ENCODE measurements at places on chromosomes 6 and 20. TPM values are rescaled to one million over a fixed set of nuclear protein-coding genes. Genes with fewer than 3 reads are reported as not detected.

DNA sequence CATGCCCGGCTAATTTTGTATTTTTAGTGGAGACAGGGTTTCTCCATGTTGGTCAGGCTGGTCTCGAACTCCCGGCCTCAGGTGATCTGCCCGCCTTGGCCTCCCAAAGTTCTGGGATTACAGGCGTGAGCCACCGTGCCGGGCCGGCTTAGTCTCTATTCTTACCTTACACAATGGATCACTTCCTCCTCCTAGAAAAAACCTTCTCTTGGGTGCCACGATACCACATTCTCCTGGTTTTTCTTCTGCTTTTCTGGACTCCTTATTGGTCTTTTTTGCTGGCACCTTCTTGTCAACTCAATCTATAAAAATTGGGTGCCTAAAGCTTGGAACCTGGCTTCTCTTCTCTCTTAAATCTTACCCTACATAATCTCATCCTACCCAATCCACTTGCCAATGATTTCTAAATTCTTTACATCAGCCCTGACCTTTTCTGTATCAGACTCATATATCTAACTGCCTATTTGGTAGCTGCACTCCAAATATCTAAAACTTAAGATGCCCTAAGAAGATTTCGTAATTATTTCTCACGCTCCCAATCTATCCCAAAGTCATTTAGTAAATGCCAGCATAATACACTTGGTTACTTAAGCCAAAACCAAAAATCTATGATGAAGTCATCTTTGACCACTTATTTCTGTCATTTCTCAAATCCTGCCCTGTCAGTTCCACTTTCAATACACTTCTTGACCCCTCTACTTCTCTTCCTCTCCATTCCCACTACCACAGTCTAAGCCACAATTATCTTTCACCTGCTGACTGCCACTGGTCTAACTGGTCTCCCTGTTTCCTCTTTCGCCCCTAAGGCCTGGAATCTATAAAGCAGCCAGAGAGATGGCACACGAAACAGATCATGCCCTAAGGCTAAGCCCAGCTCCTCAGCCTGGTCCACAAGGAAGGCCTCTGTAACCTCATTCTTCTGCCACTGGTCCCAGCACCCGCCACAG is 43.2 kb downstream of the ELMO2 start:
- no peak for DNase-seq
- H3K36me3 ChIP-seq: peaks cover 4% of the 10 kb centered on the region
- H3K27ac ChIP-seq: peak overlapping the region; percentile 94
- peak overlapping the region; percentile 90 for H3K4me3 ChIP-seq
- peaks cover 8% of the 10 kb centered on the region for H3K4me1 ChIP-seq

- H3K27ac ChIP-seq: no peak overlapping the region
- H3K27me3 ChIP-seq: no peaks in the 10 kb centered on the region
- no peak for DNase-seq
- peaks cover 7% of the 10 kb centered on the region for H3K36me3 ChIP-seq
- H3K4me1 ChIP-seq: no peaks in the 10 kb centered on the region
Observed at GRCh38 chr6:15511248-15512125, 151.3 kb downstream of the DTNBP1 start.

DNA sequence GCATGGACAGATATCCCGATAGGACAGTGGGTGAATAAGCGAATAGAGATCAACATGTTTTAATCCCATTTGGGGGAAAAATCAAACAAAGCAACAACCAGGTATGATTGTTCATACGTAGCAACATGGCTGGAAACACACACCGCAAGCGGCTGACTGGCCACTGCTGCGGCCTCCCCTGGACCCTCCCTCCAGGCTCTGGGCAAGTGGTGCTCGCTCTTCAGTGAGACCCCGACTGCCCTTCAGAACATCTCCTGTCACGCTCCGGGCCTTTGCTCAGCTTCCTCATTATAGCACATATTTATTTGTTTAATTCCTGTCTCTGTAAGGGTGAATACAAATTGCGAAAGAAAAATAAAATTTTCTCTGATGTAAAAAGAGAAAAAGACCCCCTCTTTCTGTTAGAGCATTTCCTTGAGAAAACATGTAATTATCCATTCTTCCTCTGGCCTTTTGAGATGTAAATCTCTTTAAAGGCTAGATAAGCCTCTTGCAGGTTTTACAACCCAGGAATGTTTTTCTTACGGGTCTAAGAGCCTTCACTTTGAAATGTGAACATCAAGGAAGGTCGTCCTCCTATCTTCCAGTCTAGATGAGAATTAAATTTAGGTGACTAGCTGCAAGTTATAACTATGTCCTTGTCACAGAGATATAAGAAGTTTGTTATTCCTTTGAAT is 11.0 kb upstream of the FAM210B start:
- H3K4me3 ChIP-seq: no peak overlapping the region
- no peak for DNase-seq
- H3K4me1 ChIP-seq: no peaks in the 10 kb centered on the region
- peaks cover 11% of the 10 kb centered on the region for H3K27me3 ChIP-seq
- H3K36me3 ChIP-seq: no peaks in the 10 kb centered on the region

GRCh38 chr6:3532296-3532916 is 75.6 kb upstream of the SLC22A23 start:
- no peak for DNase-seq
- H3K27me3 ChIP-seq: peaks cover 18% of the 10 kb centered on the region
- H3K4me3 ChIP-seq: no peak overlapping the region
- H3K36me3 ChIP-seq: no peaks in the 10 kb centered on the region

GRCh38 chr6:106220485-106220884 is 105.1 kb downstream of the ATG5 start:
- DNase-seq: no peak
- H3K4me3 ChIP-seq: no peak overlapping the region
- H3K4me1 ChIP-seq: no peaks in the 10 kb centered on the region
- no peak overlapping the region for H3K27ac ChIP-seq
- no peaks in the 10 kb centered on the region for H3K36me3 ChIP-seq

DNA sequence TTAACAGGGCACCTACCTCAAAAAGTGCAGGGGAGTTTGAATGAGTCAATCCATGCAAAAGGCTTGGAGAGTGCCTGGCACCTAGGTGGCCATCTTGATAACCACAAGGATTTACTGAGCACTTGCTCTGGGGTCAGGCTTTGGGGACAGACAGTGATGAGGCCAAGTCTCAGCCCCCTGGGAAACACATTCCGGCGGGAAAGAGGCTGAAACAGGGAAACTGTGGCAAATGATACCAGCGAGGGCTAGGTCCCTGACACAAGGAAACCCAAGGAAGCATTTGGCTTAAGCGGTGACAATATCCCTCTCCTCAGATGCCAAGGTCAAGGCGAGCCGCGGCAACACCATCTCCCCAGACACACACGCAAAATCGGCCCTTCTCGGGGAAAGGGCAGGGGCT is 527 bp upstream of the DOK5 start:
- peak; percentile 20 for DNase-seq
- H3K36me3 ChIP-seq: no peaks in the 10 kb centered on the region

- no peaks in the 10 kb centered on the region for H3K4me1 ChIP-seq
- no peak overlapping the region for H3K27ac ChIP-seq
- no peaks in the 10 kb centered on the region for H3K27me3 ChIP-seq
- no peaks in the 10 kb centered on the region for H3K36me3 ChIP-seq
- no peak overlapping the region for H3K4me3 ChIP-seq
Observed at GRCh38 chr6:46137387-46137786, 7.6 kb downstream of the ENPP4 start.

DNA sequence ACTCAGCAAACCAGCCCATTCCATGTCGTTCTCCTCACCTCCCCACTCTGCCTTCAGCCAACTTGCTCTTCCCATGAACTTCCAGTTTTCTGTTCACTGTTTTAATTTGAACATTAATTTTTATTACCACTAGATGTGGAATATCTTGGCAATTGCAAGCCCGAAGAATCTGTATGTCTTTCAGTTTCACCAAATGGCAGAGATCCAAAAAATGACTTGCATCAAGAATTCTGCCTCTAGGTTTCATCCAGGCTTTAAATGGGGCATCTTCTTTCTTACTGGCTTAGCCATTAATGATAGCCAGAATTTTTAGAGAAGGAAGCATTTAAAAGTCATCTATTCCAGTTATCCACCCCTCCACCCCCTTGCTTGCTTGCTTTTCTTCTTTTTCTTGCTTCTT is 39.0 kb downstream of the CAP2 start:
- no peaks in the 10 kb centered on the region for H3K27me3 ChIP-seq
- H3K36me3 ChIP-seq: peaks cover 2% of the 10 kb centered on the region
- DNase-seq: no peak
- H3K4me3 ChIP-seq: no peak overlapping the region

DNA sequence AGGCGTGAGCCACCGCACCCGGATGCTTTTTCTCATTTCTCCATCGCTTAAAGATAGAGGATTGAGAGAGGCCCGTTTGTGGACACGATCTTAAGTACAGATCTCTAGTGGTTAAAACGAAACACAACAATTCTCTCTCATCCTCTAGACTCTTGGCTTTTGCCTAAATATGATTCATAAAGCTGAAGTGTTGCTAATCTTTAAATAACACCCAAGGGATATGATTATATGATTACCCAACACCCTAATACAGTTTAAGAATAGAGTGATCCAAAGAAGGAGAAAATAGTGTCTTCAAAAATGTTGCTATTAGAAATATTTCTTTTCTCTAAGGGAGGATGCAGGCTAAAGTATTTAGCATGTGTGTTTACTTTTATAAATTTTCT is 50.4 kb downstream of the MTHFD1L start:
- H3K4me3 ChIP-seq: no peak overlapping the region
- H3K36me3 ChIP-seq: peaks cover 11% of the 10 kb centered on the region
- DNase-seq: no peak
- no peaks in the 10 kb centered on the region for H3K27me3 ChIP-seq
- no peak overlapping the region for H3K27ac ChIP-seq

GRCh38 chr6:71203206-71203605 is 85.4 kb upstream of the OGFRL1 start:
- H3K4me3 ChIP-seq: no peak overlapping the region
- H3K27me3 ChIP-seq: no peaks in the 10 kb centered on the region
- no peak for DNase-seq
- no peak overlapping the region for H3K27ac ChIP-seq
- no peaks in the 10 kb centered on the region for H3K36me3 ChIP-seq

DNA sequence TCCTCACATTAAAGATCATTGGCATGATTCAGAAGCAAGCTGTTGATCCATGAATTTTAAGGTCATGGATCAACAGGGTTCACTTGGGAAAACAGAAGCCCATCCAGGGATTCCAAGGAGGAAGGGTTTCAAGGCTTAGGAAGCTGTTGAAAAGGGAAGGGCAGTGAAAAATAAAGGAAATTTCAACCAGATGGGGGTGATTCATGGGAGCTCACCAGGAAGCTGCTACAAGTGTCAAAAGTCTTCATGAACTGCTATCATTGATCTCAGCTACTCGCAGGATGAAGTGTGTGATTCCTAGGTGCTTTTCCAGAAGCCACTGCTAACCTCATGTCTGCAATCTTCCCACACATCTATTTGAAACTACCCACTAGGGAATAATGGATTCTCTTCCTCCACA is 26.2 kb downstream of the ADTRP start:
- no peak overlapping the region for H3K4me3 ChIP-seq
- DNase-seq: no peak
- peaks cover 10% of the 10 kb centered on the region for H3K4me1 ChIP-seq
- no peaks in the 10 kb centered on the region for H3K27me3 ChIP-seq

- H3K36me3 ChIP-seq: no peaks in the 10 kb centered on the region
- H3K27me3 ChIP-seq: no peaks in the 10 kb centered on the region
- peaks cover 65% of the 10 kb centered on the region for H3K4me1 ChIP-seq
- H3K27ac ChIP-seq: peak overlapping the region; percentile 90
- no peak overlapping the region for H3K4me3 ChIP-seq
Observed at GRCh38 chr6:35043381-35044130, 97.6 kb downstream of the TCP11 start.

- H3K4me1 ChIP-seq: no peaks in the 10 kb centered on the region
- no peak overlapping the region for H3K27ac ChIP-seq
- no peak overlapping the region for H3K4me3 ChIP-seq
- H3K36me3 ChIP-seq: no peaks in the 10 kb centered on the region
- no peaks in the 10 kb centered on the region for H3K27me3 ChIP-seq
Observed at GRCh38 chr20:60803335-60804055, 448.6 kb upstream of the CDH4 start.

GRCh38 chr6:151109869-151110575 is 129.7 kb upstream of the AKAP12 start:
- no peak overlapping the region for H3K4me3 ChIP-seq
- H3K27me3 ChIP-seq: peaks cover 2% of the 10 kb centered on the region
- H3K36me3 ChIP-seq: no peaks in the 10 kb centered on the region
- H3K4me1 ChIP-seq: no peaks in the 10 kb centered on the region
- H3K27ac ChIP-seq: no peak overlapping the region
- no peak for DNase-seq

DNA sequence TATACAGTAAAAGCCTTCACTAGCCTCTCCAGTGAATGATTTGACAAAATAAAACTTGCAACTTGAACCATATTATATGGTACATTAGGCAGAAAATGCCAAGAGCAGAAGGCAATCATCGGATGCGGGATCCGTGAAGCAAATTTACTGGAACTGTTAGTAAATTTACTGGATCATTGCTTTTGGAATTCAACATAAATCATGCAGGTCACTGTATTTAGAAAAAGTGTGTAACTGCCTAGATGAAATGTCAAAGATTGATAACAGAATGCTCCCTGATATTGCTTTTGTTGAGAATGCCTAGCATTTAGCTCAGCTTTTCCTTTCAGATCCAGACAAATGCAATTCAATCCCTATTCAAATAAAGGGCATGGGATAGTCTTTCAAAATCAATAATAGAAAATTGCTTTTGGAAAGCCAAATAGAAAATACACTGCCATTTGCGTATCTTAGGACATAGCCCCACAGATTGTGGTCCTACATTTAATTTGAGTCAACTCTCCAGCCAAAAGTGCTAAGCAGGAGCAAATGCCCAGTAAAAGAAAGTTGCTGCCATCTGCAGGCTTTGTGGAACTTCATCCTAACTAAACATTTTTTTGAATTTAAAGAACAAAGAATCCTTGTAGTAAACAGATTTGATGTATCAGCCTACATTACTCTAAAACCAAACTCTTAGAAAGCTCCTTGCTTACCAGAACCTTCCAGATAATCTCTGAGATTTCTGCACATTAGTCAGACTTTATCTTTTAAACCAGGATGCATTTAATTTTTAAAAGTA is 109.5 kb upstream of the HSF2 start:
- peak; percentile 1 for DNase-seq
- no peak overlapping the region for H3K27ac ChIP-seq
- H3K4me1 ChIP-seq: no peaks in the 10 kb centered on the region

- no peak for DNase-seq
- H3K4me3 ChIP-seq: no peak overlapping the region
- H3K4me1 ChIP-seq: no peaks in the 10 kb centered on the region
- no peaks in the 10 kb centered on the region for H3K27me3 ChIP-seq
- H3K27ac ChIP-seq: no peak overlapping the region
Observed at GRCh38 chr6:152184573-152184916, 377.1 kb downstream of the ESR1 start.

The PPP1R14C gene
- not detected for total RNA-seq

The IL17F gene
- total RNA-seq: not detected

The MYCT1 gene
- 106 TPM for total RNA-seq

The CYP21A2 gene
- total RNA-seq: 0.32 TPM

The ARHGAP18 gene
- total RNA-seq: 86.1 TPM

The LINC00237 gene
- total RNA-seq: not detected
